ENCODE measurements at places on chromosomes 4 and X.

GRCh38 chr4:110869114-110869513 is 246.2 kb upstream of the PITX2 start:
- H3K36me3 ChIP-seq = no peaks in the 10 kb centered on the region
- no peak for DNase-seq
- H3K27ac ChIP-seq = no peak overlapping the region
- no peak overlapping the region for H3K4me3 ChIP-seq

GRCh38 chrX:149286940-149287349 is 218.2 kb downstream of the IDS start:
- H3K27ac ChIP-seq = no peak overlapping the region
- no peaks in the 10 kb centered on the region for H3K4me1 ChIP-seq
- no peaks in the 10 kb centered on the region for H3K36me3 ChIP-seq
- DNase-seq = no peak
- no peak overlapping the region for H3K4me3 ChIP-seq
- no peaks in the 10 kb centered on the region for H3K27me3 ChIP-seq

DNA sequence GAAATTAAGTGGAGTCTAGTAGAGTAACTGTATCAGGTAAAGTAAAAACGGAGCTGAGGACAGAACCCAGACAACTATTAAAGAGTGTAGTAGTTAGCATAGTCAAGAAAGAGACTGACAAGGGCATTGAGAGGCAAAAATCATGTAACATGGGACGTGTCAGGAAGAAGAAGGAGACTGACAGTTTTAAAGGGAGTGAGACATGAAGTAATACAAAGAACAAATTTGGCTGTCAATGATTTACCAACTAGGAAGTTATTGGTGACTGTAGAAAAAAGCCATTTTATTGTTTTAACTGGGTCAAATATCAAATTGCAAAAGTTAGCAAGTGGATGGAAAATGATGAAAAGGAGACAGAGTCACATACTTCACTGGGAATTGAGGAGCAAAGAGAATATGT is 422.3 kb downstream of the MAPK10 start:
- DNase-seq = no peak
- no peaks in the 10 kb centered on the region for H3K36me3 ChIP-seq
- H3K27me3 ChIP-seq = no peaks in the 10 kb centered on the region
- no peaks in the 10 kb centered on the region for H3K4me1 ChIP-seq
- no peak overlapping the region for H3K27ac ChIP-seq

DNA sequence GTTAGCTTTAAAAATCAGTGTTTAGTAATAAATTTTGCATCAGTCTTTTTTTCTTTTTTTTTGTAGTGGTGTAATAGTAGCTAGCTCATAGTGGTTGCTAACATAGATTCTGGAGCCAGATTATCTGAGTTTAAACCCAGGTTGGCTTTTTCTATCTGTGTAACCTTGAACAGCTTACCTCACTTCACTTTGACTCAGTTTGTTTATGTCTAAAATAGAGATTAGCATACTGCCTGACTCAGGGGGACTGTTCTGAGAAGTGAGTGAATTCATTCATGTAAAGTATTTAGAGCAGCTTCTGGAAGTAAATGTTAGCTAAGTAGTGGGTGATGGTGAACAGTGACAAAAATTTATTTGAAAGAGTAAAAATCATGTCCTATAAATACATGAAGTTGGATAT is 32.9 kb downstream of the CPEB2 start:
- H3K4me1 ChIP-seq = peaks cover 20% of the 10 kb centered on the region
- H3K27me3 ChIP-seq = no peaks in the 10 kb centered on the region
- peaks cover 15% of the 10 kb centered on the region for H3K36me3 ChIP-seq
- DNase-seq = no peak
- H3K27ac ChIP-seq = no peak overlapping the region
- H3K4me3 ChIP-seq = no peak overlapping the region

DNA sequence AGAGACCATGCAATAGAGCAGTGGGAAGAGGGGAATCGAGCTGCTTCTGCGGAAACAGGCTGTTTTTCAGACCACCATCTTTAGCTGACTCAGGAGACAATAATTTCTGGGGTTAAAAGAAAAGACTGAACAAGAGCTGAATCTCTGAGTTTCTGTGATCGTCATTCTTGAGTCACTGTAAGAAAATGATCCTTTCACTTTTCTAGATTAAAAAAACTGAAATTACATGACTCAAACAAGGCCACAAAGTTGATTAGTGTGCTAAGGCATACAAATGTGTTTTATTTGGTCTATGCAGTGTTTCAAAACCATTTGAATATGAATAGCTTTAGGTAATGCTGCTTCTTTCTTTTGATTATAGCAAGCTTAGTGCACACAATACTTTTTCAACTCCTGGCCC is 194.4 kb upstream of the RPL34 start:
- DNase-seq = no peak
- H3K36me3 ChIP-seq = no peaks in the 10 kb centered on the region
- no peaks in the 10 kb centered on the region for H3K27me3 ChIP-seq
- no peaks in the 10 kb centered on the region for H3K4me1 ChIP-seq
- H3K4me3 ChIP-seq = no peak overlapping the region
- H3K27ac ChIP-seq = no peak overlapping the region

- H3K36me3 ChIP-seq = no peaks in the 10 kb centered on the region
- no peaks in the 10 kb centered on the region for H3K4me1 ChIP-seq
- no peak overlapping the region for H3K4me3 ChIP-seq
- H3K27ac ChIP-seq = no peak overlapping the region
- H3K27me3 ChIP-seq = no peaks in the 10 kb centered on the region
Measured at GRCh38 chr4:170476351-170476750, 386.6 kb upstream of the AADAT start.

- no peak overlapping the region for H3K27ac ChIP-seq
Measured at GRCh38 chr4:72067051-72067450, 35.3 kb downstream of the NPFFR2 start.

GRCh38 chrX:154371017-154371788 is 3.2 kb downstream of the FLNA start:
- H3K27ac ChIP-seq = peak overlapping the region; percentile 90
- peaks cover 26% of the 10 kb centered on the region for H3K4me1 ChIP-seq
- H3K36me3 ChIP-seq = peaks cover 17% of the 10 kb centered on the region
- no peaks in the 10 kb centered on the region for H3K27me3 ChIP-seq
- H3K4me3 ChIP-seq = peak overlapping the region; percentile 71

DNA sequence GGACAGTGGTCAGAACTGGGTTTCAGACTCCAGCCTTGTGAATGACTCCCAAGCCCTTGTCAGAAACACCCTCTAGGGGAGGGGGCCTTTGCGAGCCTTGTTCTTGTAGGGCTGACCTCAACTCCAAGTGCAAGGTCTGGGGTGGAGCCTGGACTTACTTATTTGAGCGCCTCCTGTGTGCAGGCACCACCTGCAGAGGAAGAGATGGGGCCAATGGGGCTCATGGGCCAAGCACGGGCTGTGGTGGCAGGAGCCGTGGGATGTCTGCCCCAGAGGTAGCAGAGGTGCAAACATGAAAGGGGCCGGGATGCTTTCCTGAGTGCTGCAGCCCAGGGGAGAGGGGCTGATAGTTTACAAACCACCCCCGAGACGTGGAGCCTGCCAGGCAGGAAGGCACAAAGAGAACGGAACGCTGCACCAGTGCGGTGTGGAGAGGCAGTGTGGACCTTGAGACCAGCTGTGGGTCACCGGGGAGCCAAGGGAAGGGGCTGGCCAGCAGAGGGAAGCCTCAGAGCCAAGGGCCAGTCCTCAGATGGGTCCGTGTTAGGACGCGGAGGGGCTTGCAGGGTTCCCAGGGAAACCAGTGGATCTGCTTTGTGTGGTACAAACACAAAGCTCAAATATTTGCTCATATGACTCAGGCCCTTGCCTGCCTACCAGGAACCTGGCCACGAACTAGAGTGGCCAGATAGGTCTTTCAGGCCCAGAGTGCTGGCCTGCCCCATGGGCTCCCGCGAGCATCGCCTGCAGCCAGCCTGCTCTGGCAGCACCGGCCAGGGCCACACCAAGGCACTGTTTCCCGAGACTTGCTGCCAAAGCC is 8.7 kb upstream of the TADA2B start:
- no peak overlapping the region for H3K4me3 ChIP-seq
- H3K27ac ChIP-seq = peak overlapping the region; percentile 33
- H3K4me1 ChIP-seq = no peaks in the 10 kb centered on the region

DNA sequence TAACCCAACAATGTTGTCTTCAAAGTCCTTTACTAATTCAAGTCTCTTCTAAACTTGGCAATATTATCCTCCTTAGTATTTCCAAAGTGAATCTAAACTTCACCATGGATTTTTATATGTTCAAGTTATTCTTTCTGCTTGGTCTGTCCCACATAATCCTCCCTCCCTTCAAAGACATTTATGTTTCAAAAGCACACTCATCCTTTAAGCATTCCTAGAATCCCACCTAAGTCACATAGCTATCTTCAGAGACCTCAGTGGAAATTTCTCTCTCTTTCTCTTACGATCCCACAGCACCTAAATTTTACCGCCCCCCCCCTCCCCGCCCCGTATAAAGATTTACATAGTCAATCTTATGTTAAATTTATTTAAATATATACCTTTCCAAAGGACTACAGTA is 314.9 kb upstream of the GRIA3 start:
- no peak overlapping the region for H3K27ac ChIP-seq
- H3K27me3 ChIP-seq = no peaks in the 10 kb centered on the region

GRCh38 chr4:29309050-29309449 is 1411.1 kb upstream of the PCDH7 start:
- no peak overlapping the region for H3K27ac ChIP-seq
- no peaks in the 10 kb centered on the region for H3K27me3 ChIP-seq
- no peaks in the 10 kb centered on the region for H3K36me3 ChIP-seq
- no peak overlapping the region for H3K4me3 ChIP-seq
- no peaks in the 10 kb centered on the region for H3K4me1 ChIP-seq

GRCh38 chr4:152138451-152138850 is 377.6 kb upstream of the GATB start:
- H3K27me3 ChIP-seq = no peaks in the 10 kb centered on the region
- no peak for DNase-seq
- no peak overlapping the region for H3K27ac ChIP-seq
- no peaks in the 10 kb centered on the region for H3K4me1 ChIP-seq

GRCh38 chr4:21733894-21734630 is 214.5 kb downstream of the KCNIP4 start:
- no peak overlapping the region for H3K27ac ChIP-seq
- DNase-seq = no peak
- H3K4me3 ChIP-seq = no peak overlapping the region
- H3K27me3 ChIP-seq = no peaks in the 10 kb centered on the region

DNA sequence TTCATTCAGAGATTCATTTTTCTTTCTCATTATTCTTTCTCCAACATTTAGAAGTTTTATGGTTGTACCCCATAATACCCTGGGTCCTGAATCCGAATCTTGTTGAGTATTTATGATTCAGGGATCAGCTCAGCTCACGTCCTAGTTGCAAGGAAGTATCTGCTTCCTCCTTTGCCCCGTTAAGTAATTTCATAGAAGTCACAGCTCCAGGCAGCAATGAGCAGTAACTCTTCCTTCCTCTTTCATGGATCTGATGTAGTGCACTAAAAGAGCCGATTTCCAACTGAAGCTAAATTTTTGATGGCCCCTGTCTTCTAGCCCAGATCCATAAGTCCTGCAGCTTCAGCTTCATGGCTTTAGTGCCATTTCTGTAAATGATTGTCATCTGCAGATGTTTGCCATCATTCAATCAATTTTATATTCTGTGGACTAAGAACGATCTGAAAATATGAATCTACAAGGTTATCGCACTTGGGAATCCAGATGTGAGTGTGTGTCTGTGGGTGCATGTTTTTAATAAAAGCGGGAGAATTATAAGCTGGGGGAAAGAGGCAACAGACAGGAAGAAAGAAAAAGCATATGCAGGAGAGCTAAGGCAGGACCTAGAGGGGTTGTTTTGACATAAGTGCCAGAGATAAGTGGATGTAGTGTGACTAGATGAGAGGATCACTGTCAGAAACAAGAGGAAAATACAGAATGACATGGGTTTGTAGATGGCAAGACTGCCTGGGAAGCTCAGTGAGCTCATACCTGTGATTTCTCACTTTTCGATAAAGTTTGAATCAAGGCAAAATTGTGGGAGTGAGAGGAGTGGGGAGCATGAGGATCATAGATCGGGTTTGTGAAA is 17.5 kb downstream of the VEGFD start:
- no peaks in the 10 kb centered on the region for H3K36me3 ChIP-seq
- no peak overlapping the region for H3K27ac ChIP-seq
- DNase-seq = no peak
- H3K4me3 ChIP-seq = no peak overlapping the region
- no peaks in the 10 kb centered on the region for H3K4me1 ChIP-seq

GRCh38 chrX:30161043-30161442 is 54.3 kb upstream of the MAGEB2 start:
- H3K27me3 ChIP-seq = no peaks in the 10 kb centered on the region
- no peak overlapping the region for H3K4me3 ChIP-seq
- H3K27ac ChIP-seq = no peak overlapping the region
- no peak for DNase-seq
- no peaks in the 10 kb centered on the region for H3K36me3 ChIP-seq

DNA sequence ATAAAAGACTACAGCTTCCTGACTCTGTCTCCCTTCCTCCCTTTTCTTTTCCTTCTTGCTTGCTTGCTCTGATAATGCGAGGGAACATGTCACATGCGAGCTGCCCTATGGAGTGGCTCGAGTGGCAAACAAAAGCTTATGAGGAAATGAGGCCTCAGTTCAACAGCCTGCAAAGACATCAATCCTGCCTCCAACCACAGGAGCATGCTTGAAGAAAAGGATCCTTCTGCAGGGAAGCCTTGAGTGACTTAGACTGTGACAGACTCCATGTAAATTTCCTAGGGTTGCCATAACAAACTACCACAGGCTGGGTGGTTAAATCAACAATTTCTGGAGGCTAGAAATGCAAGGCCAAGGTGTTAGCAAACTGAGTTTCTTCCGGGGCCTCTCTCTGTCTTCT is 152.5 kb downstream of the NR3C2 start:
- H3K36me3 ChIP-seq = no peaks in the 10 kb centered on the region
- no peak overlapping the region for H3K4me3 ChIP-seq
- H3K27me3 ChIP-seq = no peaks in the 10 kb centered on the region
- H3K4me1 ChIP-seq = peaks cover 7% of the 10 kb centered on the region
- DNase-seq = no peak

- H3K36me3 ChIP-seq = no peaks in the 10 kb centered on the region
- H3K27ac ChIP-seq = no peak overlapping the region
- no peaks in the 10 kb centered on the region for H3K27me3 ChIP-seq
- no peak overlapping the region for H3K4me3 ChIP-seq
- DNase-seq = no peak
- H3K4me1 ChIP-seq = no peaks in the 10 kb centered on the region
Measured at GRCh38 chr4:4675051-4675581, 133.3 kb upstream of the STX18 start.

DNA sequence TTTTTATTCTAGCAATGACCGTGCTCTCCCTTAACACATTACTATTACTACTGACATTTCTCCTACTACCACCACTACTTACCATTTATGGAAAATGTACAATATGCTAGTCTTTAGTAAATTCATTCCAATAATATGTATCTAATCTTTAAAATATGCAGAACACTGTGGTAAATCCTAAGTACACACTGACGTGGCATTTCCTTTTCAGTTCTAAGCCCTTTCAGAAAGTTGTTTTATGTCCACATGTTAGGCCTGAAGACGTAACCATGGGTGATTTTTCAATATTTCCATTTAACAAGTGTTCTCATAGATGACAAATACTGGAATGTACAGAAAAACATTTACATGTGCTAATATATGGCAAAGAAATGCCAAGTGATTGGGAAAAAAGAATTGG is 268.6 kb upstream of the SLIT2 start:
- H3K27ac ChIP-seq = no peak overlapping the region
- H3K36me3 ChIP-seq = no peaks in the 10 kb centered on the region
- H3K4me1 ChIP-seq = no peaks in the 10 kb centered on the region
- H3K27me3 ChIP-seq = no peaks in the 10 kb centered on the region

GRCh38 chr4:168551945-168552695 is 55.3 kb downstream of the PALLD start:
- DNase-seq = no peak
- H3K4me3 ChIP-seq = no peak overlapping the region
- no peaks in the 10 kb centered on the region for H3K36me3 ChIP-seq
- H3K27me3 ChIP-seq = no peaks in the 10 kb centered on the region
- H3K27ac ChIP-seq = no peak overlapping the region

GRCh38 chr4:103306870-103307375 is 108.8 kb upstream of the CENPE start:
- H3K4me1 ChIP-seq = peaks cover 3% of the 10 kb centered on the region
- no peak for DNase-seq
- H3K27ac ChIP-seq = no peak overlapping the region
- no peaks in the 10 kb centered on the region for H3K36me3 ChIP-seq
